ENCODE measurements at places on chromosomes 7 and 10. TPM values are rescaled to one million over a fixed set of nuclear protein-coding genes. Genes with fewer than 3 reads are reported as not detected.

IL6 gene
- 0.77 TPM for total RNA-seq

KLF14 gene
- not detected for total RNA-seq

EIF4H gene
- total RNA-seq: 297 TPM

STAG3 gene
- 3.8 TPM for total RNA-seq

FAM180A gene
- 0.45 TPM for total RNA-seq

FAM25A gene
- total RNA-seq: not detected

IL15RA gene
- 16.0 TPM for total RNA-seq

GRM3 gene
- not detected for total RNA-seq

OR2A7 gene
- total RNA-seq: 13.1 TPM

NKX2-3 gene
- total RNA-seq: 7.9 TPM

SPDYE16 gene
- not detected for total RNA-seq

NUDT5 gene
- 41.4 TPM for total RNA-seq

AKR1C3 gene
- 257 TPM for total RNA-seq

FERD3L gene
- not detected for total RNA-seq

AOC1 gene
- total RNA-seq: 308 TPM

TUBB8 gene
- not detected for total RNA-seq

GNGT1 gene
- not detected for total RNA-seq

FGF8 gene
- not detected for total RNA-seq

GPR85 gene
- total RNA-seq: 0.35 TPM

AGR2 gene
- total RNA-seq: 2,751 TPM

CBLL1 gene
- total RNA-seq: 21.5 TPM

CYP26C1 gene
- total RNA-seq: not detected

APBB1IP gene
- total RNA-seq: 2.8 TPM

CAMK2B gene
- 0.80 TPM for total RNA-seq

LRRD1 gene
- total RNA-seq: not detected

GRM8 gene
- total RNA-seq: 2.2 TPM

EBF3 gene
- 0.12 TPM for total RNA-seq

PPP1R3C gene
- total RNA-seq: 6.5 TPM

FANK1 gene
- total RNA-seq: 5.8 TPM

TRPV5 gene
- total RNA-seq: not detected

CYP2C19 gene
- total RNA-seq: 0.16 TPM

GPR37 gene
- 1.5 TPM for total RNA-seq

TRIM74 gene
- total RNA-seq: 0.72 TPM

SAMD9L gene
- total RNA-seq: 10.7 TPM

CCL24 gene
- total RNA-seq: 15.7 TPM

SUN3 gene
- not detected for total RNA-seq

CADPS2 gene
- total RNA-seq: 15.2 TPM

NME8 gene
- not detected for total RNA-seq

RET gene
- 3.3 TPM for total RNA-seq

THSD7A gene
- total RNA-seq: 2.3 TPM

LGI1 gene
- total RNA-seq: 0.47 TPM

CPA4 gene
- not detected for total RNA-seq

ZNF783 gene
- total RNA-seq: 5.5 TPM

MLXIPL gene
- total RNA-seq: 15.7 TPM

AKR1C4 gene
- total RNA-seq: not detected

HOXA7 gene
- total RNA-seq: 21.9 TPM
